ENCODE measurements at places on chromosomes 12 and 14. TPM values are rescaled to one million over a fixed set of nuclear protein-coding genes. Genes with fewer than 3 reads are reported as not detected.

Gene KLRC2
- total RNA-seq = 0.79 TPM

Gene LRTM2
- not detected for total RNA-seq

Gene SSPN
- 6.9 TPM for total RNA-seq

GRCh38 chr12:7991535-7991934, 41.0 kb upstream of the FOXJ2 start:
- no peak for DNase-seq

- DNase-seq = no peak
Measured at GRCh38 chr12:76830436-76830835, 48.4 kb downstream of the CSRP2 start.

DNA sequence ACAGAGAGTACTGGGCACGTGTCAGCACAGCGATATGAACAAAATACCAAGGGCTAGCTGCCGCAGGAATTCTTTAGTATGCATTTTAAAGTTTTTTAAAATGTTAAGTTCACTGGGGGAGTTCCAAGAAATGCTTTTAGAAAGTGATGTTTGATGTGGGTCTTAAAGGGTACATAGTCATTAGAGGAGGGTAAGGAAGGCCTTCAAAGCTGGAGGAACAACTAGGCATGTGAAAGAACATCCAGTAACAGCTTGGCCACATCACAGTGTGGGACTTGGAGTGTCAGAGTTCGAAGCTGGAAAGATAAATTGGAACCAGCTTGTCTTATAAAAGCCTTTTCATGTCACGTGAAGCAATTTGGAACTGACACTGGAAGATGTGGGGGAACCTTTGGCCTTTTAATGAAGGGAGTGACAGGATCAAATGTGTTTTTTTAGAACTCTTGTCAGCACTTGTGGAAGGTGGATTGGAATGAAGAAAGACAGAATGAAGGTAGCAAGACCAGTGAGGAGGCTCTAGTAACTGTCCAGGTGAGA, 57.7 kb downstream of the WDR20 start:
- DNase-seq = no peak

- no peak for DNase-seq
Measured at GRCh38 chr12:2561367-2561766, 233.4 kb upstream of the FKBP4 start.

- no peak for DNase-seq
Measured at GRCh38 chr12:55060470-55060869, 40.7 kb downstream of the NEUROD4 start.

DNA sequence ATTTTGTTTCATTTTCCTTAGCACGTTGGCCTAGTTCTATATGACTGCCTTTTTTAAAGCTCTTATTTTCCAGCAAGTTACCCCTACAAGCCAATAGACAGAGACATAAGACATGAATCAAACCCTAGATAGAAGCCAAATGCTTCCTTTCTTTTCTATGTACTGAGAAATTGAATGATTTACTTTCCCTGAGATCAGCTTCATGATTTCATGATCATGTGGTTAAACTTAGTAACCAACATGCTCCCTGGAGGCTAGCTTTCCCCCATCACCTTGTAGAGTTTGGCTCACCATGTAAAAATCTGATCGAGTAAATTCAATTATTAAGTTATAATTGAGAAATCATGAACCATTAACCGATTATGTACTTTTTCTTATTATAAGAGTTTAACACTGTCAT, 148.1 kb upstream of the LRIG3 start:
- DNase-seq = no peak

DNA sequence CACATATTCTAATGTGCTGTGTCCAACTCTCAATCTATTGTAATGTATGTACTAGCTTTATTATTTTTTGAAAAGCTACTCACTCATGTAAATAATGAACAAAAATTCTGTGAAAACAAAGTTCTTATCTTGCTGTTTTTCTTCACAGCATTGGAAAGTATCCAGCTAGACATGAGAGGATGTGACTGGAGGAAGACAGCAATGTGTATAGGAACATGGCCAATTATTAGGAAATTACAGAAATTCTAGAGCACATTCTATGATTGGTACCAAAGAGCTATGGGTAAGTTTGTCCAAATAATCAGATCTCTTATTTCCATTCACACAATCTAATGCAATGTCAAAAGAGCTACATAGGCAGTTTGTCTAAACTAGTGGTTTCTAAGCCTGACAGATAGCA, 1100.2 kb downstream of the FSCB start:
- DNase-seq = no peak

GRCh38 chr14:25516838-25517237, 466.9 kb upstream of the STXBP6 start:
- DNase-seq = no peak

DNA sequence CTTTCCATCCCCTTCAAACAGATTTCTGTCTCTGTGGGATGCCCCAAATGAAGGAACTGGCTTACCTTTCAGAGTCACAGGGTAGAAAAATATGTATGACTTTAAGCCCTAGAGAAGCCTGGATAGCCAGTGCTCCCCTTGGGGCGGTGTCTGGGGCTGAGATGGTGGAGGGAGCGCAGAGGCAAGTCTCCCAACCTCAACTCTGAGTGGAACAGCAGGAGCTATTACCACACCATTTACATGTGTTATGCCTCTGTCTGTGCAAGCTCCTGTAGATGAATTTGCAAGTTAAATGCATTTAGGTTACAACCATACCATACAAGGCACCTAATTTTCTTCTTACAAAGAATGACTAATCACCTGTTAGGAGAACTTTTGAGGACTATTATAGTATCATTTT, 50.4 kb upstream of the CLMN start:
- DNase-seq = no peak

- no peak for DNase-seq
Measured at GRCh38 chr14:92987713-92988510, 65.0 kb downstream of the CHGA start.

DNA sequence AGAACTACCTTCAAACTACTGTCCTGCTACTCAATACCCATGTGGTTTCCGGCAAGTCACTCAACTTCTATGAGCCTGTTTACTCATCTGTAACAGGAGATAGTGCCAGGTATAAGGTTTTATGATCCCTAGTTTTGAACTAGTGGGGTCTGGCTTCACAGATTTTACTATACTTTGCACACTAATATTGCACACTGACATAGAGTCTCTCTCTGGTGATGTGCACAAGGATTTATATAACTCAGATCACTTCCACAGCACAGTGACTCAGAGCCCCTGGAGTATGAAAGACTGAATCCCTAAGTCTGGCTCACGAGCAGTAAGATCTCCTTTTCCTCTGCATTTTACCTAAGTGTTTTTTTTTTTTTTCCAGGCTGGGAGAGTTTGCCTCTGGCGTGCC, 69.7 kb upstream of the SLC38A2 start:
- DNase-seq = no peak

Data from left lung (tissue), 14 donors.